Chondrocyte (in vitro differentiated cells): ENCODE measurements at places on chromosomes 2 and 18. TPM values are rescaled to one million over a fixed set of nuclear protein-coding genes. Genes with fewer than 3 reads are reported as not detected.

- no peaks in the 10 kb centered on the region for H3K27me3 ChIP-seq
- peaks cover 5% of the 10 kb centered on the region for H3K36me3 ChIP-seq
- no peak overlapping the region for H3K4me3 ChIP-seq
- H3K4me1 ChIP-seq: peaks cover 8% of the 10 kb centered on the region
- H3K27ac ChIP-seq: no peak overlapping the region
- DNase-seq: no peak
Measured at GRCh38 chr2:196630531-196630930, 9.0 kb upstream of the CCDC150 start.

- no peak for DNase-seq
- H3K27ac ChIP-seq: no peak overlapping the region
- H3K36me3 ChIP-seq: peaks cover under 1% of the 10 kb centered on the region
- H3K27me3 ChIP-seq: no peaks in the 10 kb centered on the region
Measured at GRCh38 chr2:190069936-190070696, 7.6 kb upstream of the MSTN start.

LOXL3 gene
- total RNA-seq: 107 to 112 TPM (median 109 TPM) in 3 replicates

TFCP2L1 gene
- 0.02 TPM in 1 of 3 replicates, not detected in the others for total RNA-seq

GRCh38 chr2:24304631-24305030 is 55.7 kb downstream of the ITSN2 start:
- no peak overlapping the region for H3K27ac ChIP-seq
- H3K27me3 ChIP-seq: no peaks in the 10 kb centered on the region
- H3K36me3 ChIP-seq: peaks cover 28% of the 10 kb centered on the region

- H3K4me1 ChIP-seq: peaks cover 8% of the 10 kb centered on the region
- no peak for DNase-seq
- H3K27me3 ChIP-seq: no peaks in the 10 kb centered on the region
- H3K27ac ChIP-seq: no peak overlapping the region
Measured at GRCh38 chr2:190255676-190256075, 64.0 kb downstream of the HIBCH start.

TET3 gene
- 13.1 to 32.2 TPM (median 31.8 TPM) in 3 replicates for total RNA-seq

DNA sequence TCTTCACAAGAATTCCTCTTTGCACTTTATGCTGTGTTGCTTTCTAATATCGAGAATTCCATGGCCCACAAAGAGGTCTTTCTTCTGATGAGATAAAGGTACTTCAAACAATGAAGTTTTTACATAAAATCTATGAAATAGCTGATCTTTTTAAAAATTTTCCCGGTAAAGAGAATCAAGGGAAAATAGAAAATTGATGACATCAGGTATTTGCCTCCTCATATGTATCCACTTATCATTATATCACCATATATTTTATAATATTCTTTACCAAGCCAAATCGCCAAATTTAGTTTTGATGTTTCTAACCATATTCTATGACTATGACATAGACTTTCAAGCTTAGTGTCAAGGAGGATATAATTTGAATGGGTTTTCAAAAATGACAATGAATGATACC is 139.8 kb downstream of the CHST9 start:
- H3K4me3 ChIP-seq: no peak overlapping the region
- H3K36me3 ChIP-seq: no peaks in the 10 kb centered on the region
- no peak overlapping the region for H3K27ac ChIP-seq
- H3K4me1 ChIP-seq: no peaks in the 10 kb centered on the region
- peaks cover 7% of the 10 kb centered on the region for H3K27me3 ChIP-seq
- DNase-seq: no peak

- peaks cover 5% of the 10 kb centered on the region for H3K36me3 ChIP-seq
- no peak for DNase-seq
- peak overlapping the region; percentile 55 for H3K27ac ChIP-seq
- no peaks in the 10 kb centered on the region for H3K27me3 ChIP-seq
Measured at GRCh38 chr2:11703700-11704099, 33.7 kb upstream of the NTSR2 start.

CHPF gene
- total RNA-seq: 273 to 276 TPM (median 273 TPM) in 3 replicates

GRCh38 chr18:61847164-61847791 is 45.5 kb downstream of the RNF152 start:
- H3K27me3 ChIP-seq: no peaks in the 10 kb centered on the region
- H3K27ac ChIP-seq: no peak overlapping the region
- H3K36me3 ChIP-seq: peaks cover 20% of the 10 kb centered on the region
- DNase-seq: no peak

- H3K27me3 ChIP-seq: no peaks in the 10 kb centered on the region
- no peak overlapping the region for H3K27ac ChIP-seq
- H3K4me3 ChIP-seq: no peak overlapping the region
- peaks cover 25% of the 10 kb centered on the region for H3K4me1 ChIP-seq
- DNase-seq: no peak
- no peaks in the 10 kb centered on the region for H3K36me3 ChIP-seq
Measured at GRCh38 chr2:207046724-207047123, 107.4 kb downstream of the CPO start.

DNA sequence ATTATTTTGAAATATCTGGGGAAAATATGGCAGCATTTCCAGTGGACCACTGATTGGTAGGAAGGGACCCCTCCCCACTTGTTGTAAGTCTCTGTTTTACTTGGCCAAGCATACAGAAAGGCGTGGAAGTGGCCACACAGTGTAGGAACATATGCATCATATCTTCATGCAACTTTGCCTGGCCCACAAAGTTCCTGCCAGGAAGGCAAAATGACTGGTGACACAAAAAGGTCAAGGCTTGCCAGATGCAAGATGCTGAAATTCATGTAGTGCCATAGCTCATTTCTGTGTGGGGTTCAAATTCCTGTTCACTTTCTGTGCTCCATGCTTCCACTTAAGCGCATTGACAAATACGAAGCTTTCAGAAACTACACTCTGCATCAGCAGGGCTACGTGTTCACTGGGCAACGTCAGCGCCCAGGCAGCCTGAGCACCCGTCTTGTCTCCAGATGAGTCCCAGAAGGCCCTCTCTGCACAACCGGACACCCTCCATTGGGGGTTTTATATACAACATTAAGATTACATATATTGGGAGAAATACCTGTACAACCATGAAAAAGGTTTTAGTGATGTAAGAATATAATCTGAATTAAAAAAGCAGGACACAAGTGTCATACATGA is 3.6 kb downstream of the DYNC2LI1 start:
- no peak overlapping the region for H3K4me3 ChIP-seq
- peaks cover 19% of the 10 kb centered on the region for H3K36me3 ChIP-seq
- no peak overlapping the region for H3K27ac ChIP-seq
- peaks cover 10% of the 10 kb centered on the region for H3K4me1 ChIP-seq
- no peak for DNase-seq

- H3K4me1 ChIP-seq: peaks cover 67% of the 10 kb centered on the region
- H3K27me3 ChIP-seq: no peaks in the 10 kb centered on the region
- H3K36me3 ChIP-seq: no peaks in the 10 kb centered on the region
- no peak overlapping the region for H3K4me3 ChIP-seq
- H3K27ac ChIP-seq: peak overlapping the region; percentile 82
Measured at GRCh38 chr2:200127848-200128247, 172.5 kb downstream of the MAIP1 start.

- peak overlapping the region; percentile 85 for H3K27ac ChIP-seq
- DNase-seq: no peak
- no peak overlapping the region for H3K4me3 ChIP-seq
- H3K27me3 ChIP-seq: no peaks in the 10 kb centered on the region
- peaks cover 40% of the 10 kb centered on the region for H3K4me1 ChIP-seq
Measured at GRCh38 chr2:106147159-106147558, 46.9 kb downstream of the UXS1 start.

GRCh38 chr2:222805591-222806304 is 55.1 kb upstream of the ACSL3 start:
- peak overlapping the region; percentile 6 for H3K27ac ChIP-seq
- H3K4me1 ChIP-seq: no peaks in the 10 kb centered on the region
- no peak overlapping the region for H3K4me3 ChIP-seq
- H3K36me3 ChIP-seq: no peaks in the 10 kb centered on the region
